Stimulated activated CD4-positive, alpha-beta T cell treated with anti-CD3 and anti-CD28 coated beads, Interleukin-2, amount 100 ng/mL, for 24 hours (primary cell): ENCODE measurements at places on chromosomes 11 and 22.

DNA sequence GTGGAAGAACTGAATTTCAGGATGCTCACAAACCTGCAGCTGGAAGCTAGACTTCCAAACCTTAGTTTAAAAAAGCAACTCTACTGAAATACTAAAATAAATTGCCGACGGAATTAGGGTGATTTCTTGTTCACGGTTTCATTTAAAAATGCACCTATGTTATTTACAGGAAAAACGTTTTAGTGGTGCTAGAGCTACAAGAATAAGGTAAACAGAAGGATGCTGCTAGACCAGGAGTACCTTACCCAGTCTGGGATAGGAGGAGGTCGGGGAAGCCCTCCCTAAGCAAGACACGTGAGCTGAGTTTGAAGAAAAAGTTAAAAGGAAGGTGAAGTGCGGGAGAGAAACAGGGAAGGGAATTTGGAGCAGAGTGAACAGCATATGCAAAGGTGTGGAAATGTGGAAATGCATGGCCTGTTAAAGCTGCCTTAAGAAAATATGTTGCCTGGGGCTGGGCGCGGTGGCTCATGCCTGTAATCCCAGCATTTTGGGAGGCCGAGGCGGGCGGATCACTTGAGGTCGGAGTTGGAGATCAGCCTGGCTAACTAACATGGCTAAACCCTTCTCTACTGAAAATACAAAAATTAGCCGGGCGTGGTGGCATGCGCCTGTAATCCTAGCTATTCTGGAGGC lies 1.4 kb upstream of the FTH1 start:
- DNase-seq, result no peak

GRCh38 chr11:113974741-113975470 lies at the start of gene HTR3A:
Gene HTR3A, plus strand, starts transcription at chr11:113975108. Its CDS starts 218 bp downstream, at chr11:113975326.
- no peak for DNase-seq

DNA sequence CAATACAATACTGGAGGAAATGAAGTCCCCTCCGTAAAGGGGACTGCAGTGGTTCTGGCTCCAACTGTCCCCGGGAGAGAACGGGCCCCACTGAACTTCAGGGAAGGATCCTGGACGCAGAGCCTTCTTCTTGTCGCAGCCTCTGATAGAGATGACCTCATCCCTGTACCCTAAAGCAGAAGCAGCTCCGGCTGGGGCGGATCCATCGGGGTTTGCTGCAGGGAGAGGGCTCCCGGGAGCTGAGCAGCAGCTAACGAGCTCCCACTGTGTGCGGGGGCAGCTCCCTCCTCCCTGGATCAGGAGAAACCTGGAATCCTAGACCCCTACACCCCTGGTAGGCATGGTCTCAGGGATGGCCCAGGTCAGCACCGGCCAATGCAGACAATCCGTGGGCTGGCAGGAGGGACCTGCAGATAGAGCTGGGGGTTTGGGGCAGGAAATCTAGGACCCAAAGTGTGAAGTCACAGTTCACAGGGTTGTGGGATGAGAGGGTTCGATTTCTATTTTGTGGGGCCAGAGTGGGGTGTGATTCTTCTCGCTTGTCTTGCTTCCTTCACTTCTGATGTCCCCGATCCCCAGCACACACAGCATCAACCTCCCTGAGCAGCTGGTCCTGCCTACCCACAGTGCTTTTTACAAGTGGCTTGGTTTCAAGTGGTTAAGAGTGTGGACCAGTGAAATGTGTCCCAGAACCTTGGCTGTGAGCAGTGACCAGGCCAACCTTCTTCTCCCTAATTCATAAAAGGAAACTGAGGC lies 12.9 kb downstream of the KIAA0930 start:
- no peak for DNase-seq

DNA sequence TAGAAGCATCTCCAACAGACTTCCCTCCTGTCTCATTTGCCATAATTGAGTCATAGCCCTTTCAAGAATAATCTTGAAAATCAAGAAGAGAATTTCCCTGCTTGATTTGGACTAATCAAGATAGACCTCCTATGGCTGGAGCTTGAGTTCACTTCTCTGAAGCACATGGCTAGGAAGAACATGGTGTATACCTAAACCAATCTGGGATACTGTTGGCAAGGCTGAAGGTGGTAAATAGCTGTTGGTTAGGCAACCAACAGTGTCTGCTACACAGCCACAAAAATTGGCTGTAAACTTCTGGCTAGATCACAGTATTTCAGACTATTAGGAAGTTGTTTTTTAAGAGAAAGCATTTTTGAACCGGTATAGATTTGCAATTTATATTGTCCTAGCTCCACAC lies 4.9 kb downstream of the CRYAB start:
- no peak for DNase-seq

DNA sequence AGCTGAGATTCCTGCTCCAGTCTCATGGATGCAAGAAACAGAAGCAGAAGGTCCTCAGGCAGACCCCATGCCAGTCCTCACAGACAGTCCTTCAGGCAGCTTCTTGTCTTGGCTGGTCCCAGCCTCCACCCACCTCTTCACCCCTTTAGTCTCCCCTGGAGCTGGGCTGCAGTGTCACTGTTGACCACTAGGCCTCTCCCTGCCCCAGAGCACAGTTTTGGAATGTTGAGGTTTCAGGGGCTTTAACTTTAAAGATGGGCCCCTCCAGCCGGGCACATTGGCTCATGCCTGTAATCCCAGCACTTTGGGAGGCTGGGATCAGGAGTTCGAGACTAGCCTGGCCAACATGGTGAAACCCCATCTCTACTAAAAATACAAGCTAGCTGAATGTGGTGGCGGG lies 39.5 kb upstream of the GCAT start:
- no peak for DNase-seq

- no peak for DNase-seq
Observed at GRCh38 chr22:49953680-49954344, 6.8 kb upstream of the PIM3 start.

GRCh38 chr11:86678823-86679222 lies 6.4 kb upstream of the ME3 start:
- DNase-seq, result no peak

- DNase-seq, result no peak
Observed at GRCh38 chr11:35262056-35262455, 123.1 kb downstream of the CD44 start.

DNA sequence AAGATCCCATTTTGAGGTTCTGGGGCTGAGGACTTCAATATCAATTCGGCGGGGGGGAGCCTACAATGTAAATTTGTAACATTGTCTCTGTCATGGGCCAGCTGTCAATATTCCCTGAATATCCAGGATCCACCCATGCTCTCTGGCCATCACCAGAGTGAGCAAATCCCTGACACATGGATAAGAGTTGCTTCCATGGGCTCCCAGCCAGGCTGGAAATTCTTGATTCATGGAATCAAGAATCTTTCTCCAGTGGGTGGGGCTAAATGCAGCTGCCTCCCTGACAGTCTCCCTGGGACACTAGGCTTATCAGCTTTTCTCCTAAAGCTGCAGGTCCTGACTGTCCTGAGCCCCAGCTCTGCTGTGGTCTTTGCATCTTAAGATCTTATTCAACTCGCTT lies 86.9 kb upstream of the IGLL5 start:
- no peak for DNase-seq
